ENCODE measurements at places on chromosomes 3 and 15.

DNA sequence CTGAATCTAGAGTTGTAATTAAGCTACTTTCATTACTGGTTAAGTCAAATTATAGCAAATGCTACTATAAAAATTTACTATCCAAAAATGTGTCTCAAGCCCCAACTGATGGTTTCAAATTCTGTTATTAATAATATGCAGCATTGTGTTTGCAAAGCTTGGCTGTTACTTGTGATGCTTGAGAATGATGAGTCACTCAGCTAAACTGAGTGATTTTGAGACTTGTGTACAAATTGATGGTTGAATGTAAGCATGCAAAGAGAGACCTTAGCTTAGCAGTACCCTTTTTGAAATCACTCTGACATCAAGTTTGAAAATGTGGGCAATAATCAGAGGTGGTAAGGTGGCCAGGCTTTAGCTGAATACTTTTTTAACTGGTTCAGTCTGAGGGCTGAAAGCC is 27.6 kb downstream of the OPA1 start:
- peaks cover 7% of the 10 kb centered on the region for H3K36me3 ChIP-seq
- H3K27me3 ChIP-seq: no peaks in the 10 kb centered on the region
- no peaks in the 10 kb centered on the region for H3K4me1 ChIP-seq
- H3K4me3 ChIP-seq: no peak overlapping the region
- no peak for DNase-seq

GRCh38 chr3:158789592-158789991 is 12.3 kb upstream of the MFSD1 start:
- no peak overlapping the region for H3K27ac ChIP-seq
- H3K27me3 ChIP-seq: no peaks in the 10 kb centered on the region
- H3K4me3 ChIP-seq: no peak overlapping the region
- H3K4me1 ChIP-seq: no peaks in the 10 kb centered on the region
- no peak for DNase-seq

- H3K27ac ChIP-seq: peak overlapping the region; percentile 56
- no peak overlapping the region for H3K4me3 ChIP-seq
- H3K27me3 ChIP-seq: no peaks in the 10 kb centered on the region
- no peaks in the 10 kb centered on the region for H3K36me3 ChIP-seq
Observed at GRCh38 chr3:29430558-29430971, 149.7 kb downstream of the RBMS3 start.

DNA sequence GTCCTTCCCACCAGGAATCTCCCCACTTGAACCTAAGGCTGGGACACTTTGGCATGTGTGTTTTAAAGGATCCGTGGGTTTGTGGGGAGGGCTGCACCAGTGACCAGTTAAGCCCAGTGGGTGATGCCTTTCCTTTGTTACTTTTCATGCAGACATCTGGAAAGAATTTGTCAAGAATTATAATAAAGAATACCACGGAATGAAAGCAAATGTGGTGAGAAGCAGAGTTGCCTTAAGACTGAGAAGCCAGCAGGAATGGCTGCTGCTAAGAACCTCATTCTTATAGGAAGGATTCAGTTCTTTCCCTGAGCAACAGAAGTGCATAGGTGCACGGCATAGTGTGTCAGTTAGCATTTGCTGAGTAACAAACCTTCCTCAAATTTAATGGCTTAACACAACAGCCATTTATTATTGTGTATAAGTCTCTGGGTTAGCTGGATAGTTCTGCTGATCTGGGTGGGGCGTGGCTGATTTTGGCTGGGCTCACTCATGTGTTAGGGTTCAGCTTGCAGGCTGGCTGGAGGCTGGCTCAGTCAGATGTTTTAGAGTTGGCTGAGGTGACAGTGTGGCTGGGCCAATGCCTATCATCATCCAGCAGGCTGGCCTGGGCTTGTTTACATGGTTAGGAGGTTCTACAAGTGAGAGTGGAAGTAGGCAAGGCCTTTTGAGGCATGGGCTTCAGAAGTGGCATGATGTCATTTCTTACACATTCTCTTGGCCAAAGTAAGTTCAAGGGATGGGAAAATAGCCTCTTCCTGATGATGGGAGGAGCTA is 262.7 kb upstream of the CTDSPL start:
- peak; percentile 78 for DNase-seq
- no peaks in the 10 kb centered on the region for H3K36me3 ChIP-seq
- no peaks in the 10 kb centered on the region for H3K27me3 ChIP-seq
- peaks cover 14% of the 10 kb centered on the region for H3K4me1 ChIP-seq
- peak overlapping the region; percentile 92 for H3K27ac ChIP-seq

DNA sequence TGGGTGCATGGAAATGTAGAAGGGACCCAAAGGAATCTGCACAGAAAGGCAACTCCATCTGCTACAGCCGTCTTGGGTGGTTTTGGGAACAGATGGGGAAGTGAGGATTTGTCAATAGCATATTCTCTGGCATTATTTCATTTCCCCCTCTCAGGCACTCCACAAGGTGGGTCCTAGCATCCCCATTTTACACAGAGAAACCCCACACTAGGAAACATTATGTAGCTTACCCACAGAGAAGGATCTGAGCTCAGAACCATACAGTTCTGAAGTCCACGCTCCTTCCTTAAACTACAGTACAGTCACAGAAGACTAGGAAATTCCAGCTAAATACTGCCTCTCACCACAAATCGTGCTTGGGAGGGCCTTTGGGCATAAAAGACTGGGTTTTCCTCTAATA is 61.2 kb upstream of the CTNNB1 start:
- no peak for DNase-seq
- no peaks in the 10 kb centered on the region for H3K27me3 ChIP-seq
- no peak overlapping the region for H3K4me3 ChIP-seq
- H3K36me3 ChIP-seq: no peaks in the 10 kb centered on the region

DNA sequence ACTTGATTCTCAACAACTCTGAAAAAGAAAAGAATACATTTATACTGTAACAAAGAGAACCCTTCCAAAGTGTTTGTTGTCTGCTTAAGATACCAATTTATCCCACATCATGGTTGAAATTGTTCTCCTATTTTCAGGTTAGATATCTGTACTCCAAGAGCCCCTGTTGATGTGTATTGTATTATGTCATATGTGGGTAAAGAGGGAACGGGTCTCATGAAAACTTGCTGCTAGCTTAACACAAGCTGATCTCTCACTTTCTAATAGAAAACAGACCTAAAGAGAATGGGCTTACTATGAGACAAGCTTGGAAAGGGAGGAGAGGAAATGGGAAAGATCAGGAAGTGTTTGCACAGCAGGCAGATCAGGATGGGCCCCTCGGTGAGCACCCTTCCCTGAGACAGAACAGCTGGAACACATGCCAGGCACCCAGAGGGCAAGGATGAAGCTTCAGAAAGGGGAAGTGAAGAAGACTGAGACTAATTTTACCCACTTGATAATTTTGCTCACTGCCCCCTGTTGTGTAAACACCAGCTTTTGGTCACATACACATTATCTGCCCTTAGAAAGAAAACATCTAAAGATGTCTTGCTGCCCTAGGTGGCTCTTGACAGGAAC is 747.9 kb upstream of the CCDC54 start:
- H3K36me3 ChIP-seq: no peaks in the 10 kb centered on the region
- no peak for DNase-seq
- no peak overlapping the region for H3K4me3 ChIP-seq
- H3K4me1 ChIP-seq: no peaks in the 10 kb centered on the region

GRCh38 chr3:10198761-10199649 is 34.3 kb downstream of the IRAK2 start:
- peaks cover 12% of the 10 kb centered on the region for H3K4me1 ChIP-seq
- peak overlapping the region; percentile 53 for H3K27ac ChIP-seq
- DNase-seq: no peak

GRCh38 chr3:99108508-99108907 is 207.0 kb upstream of the DCBLD2 start:
- H3K4me1 ChIP-seq: peaks cover 3% of the 10 kb centered on the region
- H3K4me3 ChIP-seq: no peak overlapping the region
- no peaks in the 10 kb centered on the region for H3K36me3 ChIP-seq
- H3K27ac ChIP-seq: no peak overlapping the region
- DNase-seq: no peak
- H3K27me3 ChIP-seq: no peaks in the 10 kb centered on the region

GRCh38 chr15:76998663-76999285 is 3.8 kb downstream of the PSTPIP1 start:
- H3K27ac ChIP-seq: no peak overlapping the region
- DNase-seq: no peak

DNA sequence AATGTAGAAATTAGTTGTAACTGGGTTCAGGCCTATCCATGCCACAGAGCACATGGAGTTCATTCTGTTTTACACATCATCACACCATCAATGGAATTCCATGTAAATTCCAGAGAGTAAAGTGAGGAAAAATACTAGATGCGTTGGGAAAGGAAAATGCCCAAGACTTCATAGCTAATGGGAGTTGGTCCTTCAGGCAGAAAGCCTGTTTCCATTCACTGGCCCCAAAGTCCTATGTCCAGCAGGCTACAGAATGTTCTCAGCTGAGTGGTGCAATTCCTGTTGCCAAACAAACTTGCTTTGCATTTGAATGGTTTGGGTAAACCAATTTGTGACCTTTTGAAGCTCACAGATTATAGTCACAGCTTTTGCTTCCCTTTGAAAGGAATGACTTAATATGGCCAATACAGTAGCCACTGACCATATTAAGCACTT is 164.6 kb upstream of the PFN2 start:
- no peaks in the 10 kb centered on the region for H3K36me3 ChIP-seq
- no peak overlapping the region for H3K4me3 ChIP-seq
- no peak for DNase-seq
- H3K27me3 ChIP-seq: no peaks in the 10 kb centered on the region
- no peaks in the 10 kb centered on the region for H3K4me1 ChIP-seq
- no peak overlapping the region for H3K27ac ChIP-seq

GRCh38 chr3:149941186-149941585 is 29.5 kb downstream of the PFN2 start:
- DNase-seq: no peak
- no peak overlapping the region for H3K27ac ChIP-seq
- H3K27me3 ChIP-seq: no peaks in the 10 kb centered on the region
- no peaks in the 10 kb centered on the region for H3K36me3 ChIP-seq
- H3K4me1 ChIP-seq: no peaks in the 10 kb centered on the region
- no peak overlapping the region for H3K4me3 ChIP-seq

DNA sequence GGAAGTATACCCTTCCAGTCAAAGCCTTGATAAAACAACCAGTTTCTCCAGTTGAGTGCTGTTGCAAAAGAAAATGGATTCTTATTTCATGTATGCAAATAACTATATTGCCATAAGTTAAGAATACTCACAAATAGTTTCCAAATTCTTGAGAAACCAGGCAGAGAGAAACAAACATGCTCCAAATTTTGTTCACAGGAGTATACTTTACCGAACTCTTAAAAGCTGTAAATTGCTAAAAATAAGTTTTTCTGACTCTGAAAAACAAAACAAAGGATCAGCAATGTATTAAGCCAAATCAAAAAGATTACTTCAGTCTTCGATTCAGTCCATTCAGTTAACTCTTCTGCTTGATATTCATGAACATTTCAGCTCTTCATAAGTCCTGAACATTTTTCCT is 646.5 kb downstream of the MCTP2 start:
- no peak for DNase-seq
- H3K4me3 ChIP-seq: no peak overlapping the region
- no peaks in the 10 kb centered on the region for H3K27me3 ChIP-seq
- no peaks in the 10 kb centered on the region for H3K4me1 ChIP-seq
- H3K36me3 ChIP-seq: no peaks in the 10 kb centered on the region

DNA sequence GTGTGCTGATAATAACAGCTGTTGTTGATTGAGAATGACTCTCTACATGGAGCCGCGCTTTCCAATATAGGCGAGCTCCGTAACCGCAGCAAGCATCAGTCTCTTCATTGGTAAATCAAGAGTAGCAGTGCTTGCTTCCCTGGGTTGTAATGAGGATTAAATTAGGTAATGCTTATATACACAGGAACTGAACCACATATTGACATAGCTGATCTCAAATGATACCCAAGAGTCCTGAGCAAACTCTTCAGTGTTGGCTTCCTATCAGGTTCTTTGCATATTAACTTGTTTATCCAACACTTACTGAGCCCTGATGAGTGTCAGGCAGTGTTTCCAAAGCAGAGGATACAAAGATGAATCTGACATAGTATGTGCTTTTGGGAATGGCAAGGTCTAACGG is 46.4 kb upstream of the SLCO3A1 start:
- no peaks in the 10 kb centered on the region for H3K4me1 ChIP-seq
- no peak overlapping the region for H3K27ac ChIP-seq
- no peaks in the 10 kb centered on the region for H3K27me3 ChIP-seq
- DNase-seq: no peak
- H3K4me3 ChIP-seq: no peak overlapping the region

Measured in ascending aorta (tissue), 2 donors.